ENCODE measurements at places on chromosomes 5 and 9.

- DNase-seq, result no peak
Observed at GRCh38 chr5:140118302-140118936, 4.5 kb downstream of the PURA start.

DNA sequence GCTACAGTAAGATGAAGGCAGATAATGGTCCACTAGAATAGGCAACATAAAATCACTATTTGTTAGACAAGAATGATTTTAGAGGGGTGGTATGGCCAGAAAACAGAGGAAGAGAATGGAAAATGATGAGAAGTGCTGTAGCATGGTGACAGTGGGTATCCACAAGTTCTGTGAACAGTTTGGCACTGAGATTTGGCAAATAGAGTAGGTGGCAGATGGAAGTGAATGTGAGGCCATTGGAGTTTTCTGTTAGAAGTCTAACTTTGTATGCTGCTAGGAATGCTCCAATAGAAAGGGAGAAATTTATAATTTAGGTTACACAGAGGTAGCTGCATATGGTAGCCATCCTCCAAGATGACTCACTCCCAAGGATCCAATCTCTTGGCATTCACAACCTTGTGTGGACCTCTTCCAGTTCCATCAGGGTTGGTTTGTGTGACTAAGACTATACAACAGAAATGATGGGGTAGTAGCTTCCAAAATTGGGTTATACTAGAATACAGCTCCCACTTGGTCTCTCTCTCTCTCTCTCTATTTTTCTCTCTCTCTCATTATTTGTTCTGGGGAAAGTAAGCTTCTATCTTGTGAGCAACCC, 646.9 kb upstream of the ZNF608 start:
- no peak for DNase-seq

DNA sequence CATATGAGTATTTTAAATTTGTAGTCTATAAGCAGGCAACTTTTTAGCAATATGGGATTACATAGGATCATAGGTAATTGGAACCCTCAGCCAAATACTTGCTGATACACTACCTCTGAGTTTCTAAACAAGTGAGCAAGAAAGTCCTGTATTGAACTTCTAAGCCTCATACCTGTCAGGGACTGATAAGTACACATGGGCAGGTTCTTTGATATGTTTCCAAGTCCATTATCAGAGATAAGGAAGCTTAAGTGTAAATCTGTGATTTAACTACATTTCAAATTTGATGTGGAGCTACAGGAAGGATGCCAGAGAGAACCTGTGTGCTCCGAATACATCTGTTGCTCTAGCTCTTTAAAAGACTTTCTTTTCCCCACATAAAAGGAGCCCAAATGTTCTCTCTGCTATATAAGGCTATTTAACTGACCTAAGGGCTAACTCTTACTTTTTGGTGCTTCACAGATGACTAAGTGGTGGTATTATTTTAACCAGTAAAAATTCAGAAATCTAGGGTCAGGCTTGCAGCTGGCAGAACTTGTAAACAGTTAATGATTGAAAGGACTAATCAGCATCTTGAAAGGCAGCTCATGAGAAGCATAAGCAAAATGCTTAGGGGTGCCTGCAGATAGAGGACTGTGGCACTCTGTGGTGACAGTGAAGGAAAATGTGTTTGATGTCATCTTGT, 228.6 kb downstream of the NR3C1 start:
- DNase-seq, result no peak

- no peak for DNase-seq
Observed at GRCh38 chr9:108081112-108081511, 591.5 kb upstream of the KLF4 start.

GRCh38 chr5:685262-686171, 7.6 kb downstream of the TPPP start:
- no peak for DNase-seq

GRCh38 chr5:134777366-134777765, 18.8 kb downstream of the DDX46 start:
- DNase-seq, result no peak

DNA sequence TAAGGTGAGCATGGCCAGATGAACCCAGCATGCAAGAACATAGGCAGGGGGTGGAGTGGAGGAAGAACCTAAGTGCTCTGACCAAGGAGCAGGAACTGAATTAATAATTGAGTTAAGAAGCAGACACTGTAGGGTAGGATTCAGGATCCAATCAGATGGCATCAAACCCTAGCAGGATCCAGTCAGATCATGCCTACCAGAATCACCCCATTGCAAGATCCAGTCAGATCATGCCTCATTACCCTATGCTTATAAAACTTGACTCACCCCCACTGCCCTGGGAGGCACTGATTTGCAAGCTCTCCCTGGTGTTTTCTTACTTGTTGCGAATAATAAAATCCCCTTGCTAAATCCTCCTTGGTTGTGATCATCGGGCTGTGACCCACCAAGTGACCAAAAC, 19.7 kb downstream of the TUSC1 start:
- DNase-seq, result no peak

DNA sequence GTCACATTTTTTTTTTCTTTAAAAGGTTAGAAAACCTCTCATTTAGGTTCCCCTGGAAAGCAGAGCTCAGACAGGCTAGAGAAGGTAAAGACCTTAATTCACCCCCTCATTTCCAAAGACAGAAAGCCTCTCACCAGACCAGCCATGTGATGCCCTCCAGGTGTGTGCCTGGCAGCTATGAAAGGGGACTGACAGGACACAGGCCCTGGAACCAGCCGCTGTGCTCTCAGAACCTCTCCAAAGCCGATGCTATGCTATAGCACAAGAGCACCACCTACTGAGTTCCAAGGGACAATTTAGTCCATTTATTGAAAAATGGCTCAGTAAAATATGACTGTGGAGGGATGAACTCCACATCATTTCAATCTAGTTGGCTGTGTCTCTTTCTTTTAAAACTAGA, 48.8 kb downstream of the FANCC start:
- no peak for DNase-seq

DNA sequence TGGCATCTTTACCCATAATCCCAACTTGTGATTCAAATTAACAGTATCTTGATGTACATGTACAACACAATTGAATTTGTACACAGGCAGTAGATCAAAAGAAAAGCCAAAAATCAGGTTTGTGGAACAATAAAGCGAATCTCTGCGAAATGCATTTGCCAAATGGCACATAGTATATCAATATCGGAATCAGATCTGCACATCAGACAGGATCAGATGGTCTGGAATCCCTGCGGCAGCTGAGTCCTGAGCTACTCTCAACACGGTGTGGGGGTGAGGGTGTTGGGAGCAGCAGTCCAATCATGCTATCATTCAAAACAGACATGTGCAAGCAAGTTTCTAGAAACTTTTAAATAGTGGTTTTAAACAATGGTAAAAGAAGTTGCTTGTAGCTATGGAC, 358.3 kb downstream of the SEMA5A start:
- no peak for DNase-seq
